NAMALWA (cell line): ENCODE measurements at places on chromosomes 12 and 14.

- no peak for DNase-seq
Measured at GRCh38 chr14:106776395-106776983, 1250.1 kb downstream of the TMEM121 start.

DNA sequence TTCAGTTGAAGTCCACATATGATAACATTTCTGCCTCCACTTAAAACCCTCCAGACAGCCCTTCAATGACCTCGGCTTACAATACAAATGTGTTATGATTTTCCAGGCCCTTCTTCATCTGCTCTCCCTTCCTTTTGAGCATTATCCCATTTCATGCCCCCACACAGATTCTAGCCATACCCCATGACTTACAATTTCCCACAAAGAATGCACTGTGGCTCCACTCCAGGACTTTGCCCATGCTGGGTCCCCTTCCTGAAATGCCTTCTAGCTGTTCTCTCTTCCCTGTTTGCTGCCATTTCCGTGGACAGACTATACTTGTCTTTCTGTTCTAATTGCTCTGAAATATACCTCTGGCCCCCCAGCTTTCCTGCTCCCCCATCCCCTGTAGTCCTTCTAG is 963.2 kb downstream of the DIO2 start:
- no peak for DNase-seq

DNA sequence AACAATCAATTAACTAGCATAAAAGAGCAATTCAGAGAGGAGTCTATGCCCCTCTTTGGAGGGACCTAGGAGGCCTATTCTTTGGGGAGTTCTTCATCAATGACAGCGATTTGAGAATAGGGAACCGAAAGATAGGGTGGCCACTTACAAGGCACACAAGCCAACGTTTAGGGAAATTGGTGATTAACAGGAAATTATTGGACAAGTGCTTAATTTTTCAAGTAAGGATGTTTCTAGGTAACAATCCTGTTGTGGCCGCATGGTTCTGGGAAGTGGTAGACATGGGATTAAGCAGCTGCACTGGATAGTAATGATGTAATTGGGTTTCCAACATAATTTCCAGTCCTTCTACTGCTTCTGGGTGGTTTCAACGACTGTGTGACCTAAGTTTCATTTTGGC is 83.2 kb downstream of the HMGA2 start:
- DNase-seq: no peak

GRCh38 chr14:89592961-89593360 is 175.9 kb upstream of the FOXN3 start:
- DNase-seq: no peak

GRCh38 chr12:27996761-27997160 is 24.2 kb upstream of the PTHLH start:
- no peak for DNase-seq

DNA sequence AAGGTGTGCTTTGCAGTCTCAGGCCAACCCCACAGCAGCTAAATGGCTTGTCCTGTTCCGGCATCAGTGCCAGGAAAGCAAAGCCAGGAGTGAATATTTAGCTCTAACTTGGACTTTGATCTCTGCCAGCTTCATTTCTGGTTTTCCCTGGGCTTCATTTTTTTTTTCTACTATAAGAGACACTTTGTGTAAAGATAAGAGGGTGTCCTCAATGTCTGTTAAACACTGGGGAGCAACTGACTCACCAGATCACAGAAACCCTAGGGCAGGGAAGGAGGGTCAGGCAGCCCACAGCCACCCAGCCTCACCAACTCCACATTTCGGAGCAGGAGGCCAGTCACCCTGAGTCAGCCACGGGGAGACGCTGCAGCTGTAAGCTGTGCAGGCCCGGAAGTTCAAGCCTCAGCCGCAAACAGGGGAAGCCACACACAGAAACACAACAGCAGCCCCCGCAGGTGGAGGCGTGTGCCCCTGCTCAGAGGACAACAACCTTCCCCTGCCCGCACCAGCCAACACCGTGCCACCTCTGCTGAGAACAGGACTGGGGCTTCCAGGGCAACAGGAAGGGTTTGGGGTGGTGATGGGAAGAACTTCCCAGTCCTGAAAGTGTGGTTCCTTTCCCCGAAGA is 6.3 kb downstream of the TNFRSF1A start:
- peak; percentile 94 for DNase-seq

DNA sequence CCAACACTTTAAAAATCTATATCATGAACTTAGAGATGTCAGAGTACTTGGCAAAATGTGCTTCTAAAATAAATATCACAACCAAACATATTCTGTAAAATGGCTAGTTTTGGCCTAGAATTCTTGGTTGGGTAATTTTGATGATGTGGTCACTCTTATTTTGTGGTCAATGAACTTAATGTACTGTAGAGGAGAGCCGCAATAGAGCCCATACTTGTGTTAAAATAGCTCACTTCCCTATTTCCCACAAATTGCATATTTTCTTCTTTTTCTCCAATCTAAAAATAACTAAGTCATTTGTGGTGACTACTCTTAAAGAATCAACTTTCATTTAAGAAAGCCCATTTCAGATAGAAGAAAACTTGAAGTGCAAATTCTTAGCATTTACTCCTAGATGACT is 619.4 kb downstream of the CCER1 start:
- no peak for DNase-seq

DNA sequence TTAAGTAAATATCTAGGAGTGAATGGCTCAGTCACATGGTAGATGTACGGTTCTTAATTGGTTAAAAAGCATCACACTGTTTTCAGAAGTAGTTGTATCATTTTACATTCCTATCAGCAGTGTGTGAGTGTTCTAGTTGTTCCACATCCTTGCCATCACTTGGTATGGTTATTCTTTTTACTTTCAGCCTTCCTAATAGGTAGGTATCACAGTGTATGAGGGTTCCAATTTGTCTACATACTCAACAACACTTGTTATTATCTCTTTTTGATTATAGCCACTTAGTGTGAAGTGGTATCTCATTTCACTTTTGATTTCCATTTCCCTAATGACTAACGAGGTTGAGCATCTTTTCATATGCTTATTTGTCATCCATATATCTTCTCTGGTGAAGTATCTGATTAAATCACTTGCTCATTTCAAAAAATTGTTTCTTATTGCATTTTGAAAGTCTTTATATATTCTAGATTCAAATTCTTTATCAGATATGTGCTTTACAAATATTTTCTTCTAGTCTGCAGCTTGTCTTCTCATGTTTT is 3.5 kb upstream of the SPRYD3 start:
- DNase-seq: no peak

DNA sequence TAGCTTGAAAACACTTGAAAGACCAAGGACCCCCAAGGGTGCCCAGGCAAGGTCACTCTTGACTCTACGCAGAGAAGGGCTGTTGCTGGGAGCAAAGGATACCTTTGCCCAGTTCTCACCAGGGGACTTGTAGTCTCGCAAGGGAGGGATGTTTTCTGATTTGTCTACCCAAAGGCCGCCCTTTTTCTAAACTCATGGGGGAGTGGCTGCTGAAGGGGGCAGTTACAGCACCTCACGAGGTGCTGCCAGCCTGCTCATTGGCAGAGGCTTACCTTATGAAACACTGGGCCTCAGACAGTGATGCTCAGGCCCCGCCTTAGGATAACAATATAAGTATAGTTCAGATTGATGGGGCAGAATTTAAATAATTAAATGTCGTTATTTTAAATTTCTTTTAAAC is 107.0 kb downstream of the ETV6 start:
- no peak for DNase-seq

DNA sequence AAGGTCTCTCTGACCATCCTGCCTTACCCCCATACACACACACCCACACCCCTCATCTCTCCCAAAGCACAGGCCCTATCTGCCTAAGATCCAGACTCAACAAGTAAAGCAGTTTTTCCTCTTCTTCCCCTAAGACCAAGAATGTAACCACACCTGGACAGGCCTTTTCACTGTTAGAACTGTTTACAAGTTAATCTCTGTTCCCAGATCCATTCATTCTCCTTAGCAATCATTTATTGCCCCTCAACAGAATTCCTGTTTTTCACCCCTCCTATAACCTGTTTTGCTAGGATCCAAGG is 1.9 kb upstream of the CIROP start:
- DNase-seq: no peak

DNA sequence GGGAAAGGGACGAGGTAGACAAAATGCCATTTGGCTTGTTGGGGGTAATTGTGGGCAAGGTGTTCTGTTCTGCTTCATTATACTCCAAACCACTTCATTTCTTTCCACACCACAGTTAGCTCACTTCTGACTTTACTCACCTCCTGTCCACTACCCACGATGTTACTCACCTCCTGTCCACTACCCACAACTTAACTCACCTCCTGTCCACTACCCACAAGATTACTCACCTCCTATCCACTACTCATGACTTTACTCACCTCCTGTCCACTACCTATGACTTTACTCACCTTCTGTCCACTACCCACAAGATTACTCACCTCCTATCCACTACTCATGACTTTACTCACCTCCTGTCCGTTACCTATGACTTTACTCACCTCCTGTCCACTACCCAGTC is 10.1 kb upstream of the TWF1 start:
- no peak for DNase-seq

- DNase-seq: no peak
Measured at GRCh38 chr12:11759494-11759878, 110.0 kb downstream of the ETV6 start.

DNA sequence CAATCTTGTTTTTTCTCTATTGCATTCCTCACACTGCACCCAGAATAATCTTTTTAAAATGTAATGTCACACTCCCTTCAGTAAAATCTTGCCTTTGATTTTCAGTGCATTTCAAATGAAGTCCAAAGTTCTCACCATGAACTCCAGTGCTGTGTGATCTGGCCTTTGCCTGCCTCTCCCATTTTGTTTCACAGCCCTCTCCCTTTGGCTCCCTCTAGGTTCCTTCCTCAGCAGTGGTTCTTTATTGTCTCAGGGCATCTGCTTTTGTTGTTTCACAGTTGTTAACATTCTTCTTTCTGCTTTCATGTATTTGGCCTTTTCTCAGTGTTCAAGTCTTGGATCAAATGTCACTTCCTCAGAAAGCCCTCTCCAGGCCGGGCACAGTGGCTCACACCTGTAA is 84.5 kb upstream of the AMN1 start:
- DNase-seq: no peak

GRCh38 chr12:119461636-119462214 is 127.2 kb downstream of the CCDC60 start:
- DNase-seq: no peak
